WERI-Rb-1 (cell line): ENCODE measurements at places on chromosomes 4 and X.

DNA sequence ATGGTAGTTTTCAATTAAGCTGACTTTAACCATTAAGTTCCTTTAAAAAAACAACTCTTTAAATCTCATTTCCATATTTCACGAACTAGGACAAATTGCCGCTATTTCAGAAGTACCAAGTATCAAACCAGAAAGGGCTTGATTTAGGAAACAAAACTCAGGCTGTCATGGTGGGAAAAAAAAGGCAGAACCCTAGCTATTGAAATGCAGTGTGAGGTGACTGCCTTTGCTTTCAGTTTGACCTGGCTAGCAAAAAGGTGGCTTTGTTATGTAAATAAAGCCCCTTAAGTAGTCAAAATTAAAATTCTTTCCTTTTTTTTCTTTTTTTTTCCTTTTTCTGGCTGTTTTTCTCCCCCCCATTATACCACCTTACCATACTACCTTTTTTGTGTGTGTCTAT is 40.6 kb upstream of the CYP2U1 start:
- no peak for DNase-seq

GRCh38 chr4:41257257-41257901 is 651 bp downstream of the UCHL1 start:
- peak; percentile 76 for DNase-seq

DNA sequence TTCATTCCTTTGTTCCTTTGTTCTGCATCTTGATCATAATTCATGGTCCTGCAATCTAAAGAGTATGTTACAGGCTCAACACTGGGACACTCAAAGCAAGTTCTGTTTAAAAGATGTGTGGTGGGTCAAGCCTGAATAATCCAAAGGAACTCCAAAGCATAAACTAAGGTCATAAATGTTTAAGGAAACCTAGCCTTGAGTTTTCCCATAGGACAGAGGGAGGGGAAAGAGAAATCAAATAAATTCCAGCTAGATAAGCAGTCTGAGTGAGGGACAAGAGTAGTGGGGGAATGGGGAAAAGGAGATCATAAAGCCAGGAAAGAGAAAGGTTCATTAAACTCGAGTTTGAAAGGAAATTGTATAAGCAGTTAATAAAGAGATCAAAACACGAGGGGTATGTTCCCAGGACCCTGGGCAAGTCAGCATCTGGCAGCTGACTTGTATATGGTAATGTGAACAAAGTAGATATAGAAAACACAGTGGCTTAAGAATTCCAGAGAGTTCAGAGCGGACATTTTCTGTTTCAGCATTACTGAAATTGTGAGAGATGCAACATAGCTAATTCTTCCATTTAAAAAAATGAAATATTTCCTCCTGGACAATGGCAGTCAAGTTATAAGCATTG is 125.8 kb upstream of the EDNRA start:
- DNase-seq, result no peak

- no peak for DNase-seq
These were observed 30.2 kb upstream of the GRIA3 start for GRCh38 chrX:123153846-123154335.
